ENCODE measurements at places on chromosomes 7 and 10. TPM values are rescaled to one million over a fixed set of nuclear protein-coding genes. Genes with fewer than 3 reads are reported as not detected.

DNA sequence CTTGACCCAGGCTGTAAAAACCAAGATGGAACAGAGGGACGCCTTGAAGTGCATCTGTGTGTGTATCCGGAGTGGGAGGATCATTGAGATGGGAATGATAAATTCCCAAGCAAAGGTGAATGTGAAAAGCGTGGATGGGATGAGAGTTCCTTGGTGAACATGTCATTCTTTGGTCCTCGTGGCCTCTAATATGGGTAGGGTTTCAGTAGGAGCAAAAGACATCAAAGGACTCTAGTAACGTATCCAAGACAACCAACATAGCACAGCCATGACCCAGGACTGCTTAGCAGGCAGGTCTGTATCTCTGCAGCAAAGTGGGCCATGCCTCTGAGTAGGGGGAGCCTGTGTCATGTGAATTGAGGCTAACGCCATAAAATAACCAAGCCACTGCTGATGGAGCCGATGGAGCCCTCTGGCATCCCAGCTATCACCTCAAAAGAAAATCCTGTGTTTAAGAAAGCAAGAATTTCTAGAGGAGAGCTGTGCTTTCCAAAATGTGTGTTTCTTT is 98.6 kb downstream of the CCDC3 start:
- DNase-seq: no peak

DNA sequence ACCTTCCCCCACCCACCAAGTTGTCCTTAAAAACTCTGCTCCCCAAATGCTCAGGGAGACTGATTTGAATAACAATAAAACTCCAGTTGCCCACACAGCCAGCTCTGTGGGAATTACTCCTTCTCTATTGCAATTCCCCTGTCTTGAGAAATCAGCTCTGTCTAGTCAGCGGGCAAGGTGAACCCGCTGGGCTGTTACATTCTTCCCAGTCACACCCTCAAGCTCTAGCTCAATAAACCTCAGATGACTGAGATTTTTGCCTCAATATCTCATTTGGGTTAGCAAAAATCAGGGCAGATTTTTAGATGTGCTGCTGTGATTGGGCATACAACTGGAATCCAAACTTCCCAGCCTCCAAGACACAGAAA is 32.9 kb downstream of the SVOPL start:
- no peak for DNase-seq

DNA sequence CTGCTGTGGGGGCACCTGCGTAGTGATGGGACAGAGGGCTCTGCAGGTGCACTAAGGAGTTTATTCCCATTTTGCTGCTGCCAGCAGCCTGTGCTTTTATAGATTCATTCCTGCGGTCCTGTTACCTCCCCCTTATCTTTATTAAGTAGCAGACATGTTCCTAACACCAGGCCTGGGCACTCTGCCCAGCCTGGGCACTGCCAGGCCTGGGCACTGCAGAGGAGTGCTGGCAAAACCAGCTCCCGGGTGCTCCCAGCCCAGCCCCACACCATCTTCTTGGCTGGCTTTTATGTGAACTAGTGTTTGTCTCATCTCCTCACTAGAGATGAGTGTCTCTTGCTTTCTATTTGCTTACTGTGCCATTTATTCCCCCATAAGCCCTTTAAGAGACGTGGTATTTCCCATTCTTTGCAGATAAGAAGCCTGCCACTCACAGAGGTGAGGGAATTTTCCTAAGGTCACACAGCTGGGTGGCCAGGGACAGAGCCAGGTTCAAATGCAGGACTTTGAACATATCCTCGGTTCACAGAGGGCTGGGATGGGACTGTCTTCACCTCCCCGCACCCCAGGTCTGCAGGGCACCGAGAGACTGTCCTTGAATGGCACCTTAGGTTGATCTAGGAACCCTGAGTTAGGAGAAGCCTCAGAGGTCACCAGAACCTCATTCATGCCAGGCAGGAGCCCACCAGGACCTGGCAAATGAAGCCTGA is 14.6 kb upstream of the DRGX start:
- no peak for DNase-seq

- peak; percentile 30 for DNase-seq
These were observed 5.7 kb upstream of the GOT1 start for GRCh38 chr10:99435986-99436638.

DNA sequence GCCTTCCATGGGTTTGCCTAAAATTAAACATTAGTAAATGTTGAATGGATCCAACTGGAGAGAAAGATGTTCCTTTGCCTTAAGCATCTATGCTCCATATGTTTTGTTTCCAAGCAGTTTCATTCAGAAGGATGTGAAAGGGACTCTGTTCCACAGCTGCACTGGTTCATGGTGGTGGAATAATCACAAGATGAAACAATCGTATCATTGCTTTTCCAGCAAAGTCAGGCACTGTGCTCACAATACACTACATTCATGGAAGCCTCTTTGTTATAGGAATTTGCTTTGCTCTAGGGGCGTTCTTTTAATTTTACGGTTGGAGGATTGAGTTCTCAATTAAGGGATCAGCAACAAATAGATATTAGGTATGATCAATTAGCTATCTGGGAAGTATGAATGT is 33.8 kb downstream of the RAMP3 start:
- no peak for DNase-seq

DNA sequence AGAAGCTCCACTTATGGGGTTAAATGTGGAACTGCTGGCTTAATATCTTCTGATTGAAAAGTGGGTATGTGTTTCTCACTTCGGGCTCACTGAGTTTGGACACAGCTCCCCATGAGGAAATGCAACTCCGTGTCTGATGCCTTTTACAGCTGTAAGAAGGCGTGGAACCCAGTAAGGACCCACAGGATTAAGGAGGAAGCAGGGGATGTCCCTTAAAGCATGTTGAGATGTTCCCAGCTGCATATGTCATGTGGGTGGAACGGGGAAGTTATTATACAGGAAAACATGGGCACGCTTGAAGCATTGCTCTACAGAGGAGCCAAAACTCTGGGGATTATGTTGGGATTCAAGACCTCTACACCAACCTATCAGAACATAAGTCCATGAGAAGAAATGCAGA is 224.4 kb downstream of the NEBL start:
- DNase-seq: no peak

DNA sequence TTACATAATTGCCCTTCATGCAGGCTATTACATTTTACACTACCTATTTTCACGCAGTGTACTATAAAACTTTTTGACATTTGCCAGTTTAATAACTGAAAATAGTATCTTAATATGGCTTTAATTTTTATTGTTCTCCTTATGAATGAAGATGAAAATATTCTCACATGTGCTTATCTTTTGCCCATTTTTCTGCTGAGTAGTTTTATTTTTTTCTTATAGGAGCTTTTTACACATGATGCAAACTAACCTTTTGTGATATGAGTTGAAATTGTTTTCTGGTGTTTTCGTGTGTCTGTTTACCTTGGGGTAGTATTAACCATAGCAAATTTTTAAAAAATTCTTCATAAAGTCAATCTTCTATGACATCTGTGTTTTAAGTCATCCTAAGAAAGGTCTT is 26.3 kb downstream of the OR9A2 start:
- DNase-seq: no peak

DNA sequence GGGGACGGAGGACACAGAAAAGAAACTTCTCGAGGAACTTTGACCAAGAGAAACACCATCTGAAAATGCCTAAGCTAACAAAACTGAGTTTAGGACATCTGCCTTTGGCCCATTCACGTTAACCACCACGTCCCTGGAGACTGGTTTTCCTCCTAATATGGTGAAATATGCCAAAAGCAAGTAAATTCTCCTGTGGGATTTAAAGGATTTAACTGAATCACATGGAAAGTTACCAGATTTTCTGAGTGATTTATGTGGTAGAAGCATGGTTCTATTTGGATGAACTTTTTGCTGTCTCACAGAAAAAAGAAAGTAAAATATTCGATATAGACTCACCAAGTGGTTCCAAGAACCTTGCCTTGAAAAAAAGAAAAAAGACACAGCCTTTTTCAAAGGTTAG is 30.4 kb upstream of the BMPER start:
- no peak for DNase-seq

GRCh38 chr10:86217371-86218080 is 149.1 kb downstream of the GRID1 start:
- DNase-seq: no peak

GRCh38 chr7:158361326-158361946 is 226.2 kb downstream of the PTPRN2 start:
- DNase-seq: no peak

GRCh38 chr10:63429281-63429680 is 36.5 kb downstream of the JMJD1C start:
- no peak for DNase-seq

GRCh38 chr10:11958956-11959355 is 83.7 kb downstream of the UPF2 start:
- DNase-seq: no peak

TRPV5 gene
- polyA plus RNA-seq: 2.0 TPM

CTAGE4 gene
- 3.5 TPM for polyA plus RNA-seq

Data from left renal cortex interstitium (tissue), 4 donors.